GM23338 (cell line): ENCODE measurements at places on chromosomes 2 and 18. TPM values are rescaled to one million over a fixed set of nuclear protein-coding genes. Genes with fewer than 3 reads are reported as not detected.

ACVR2A gene
- 15.3 and 15.6 TPM in 2 replicates for total RNA-seq

POTEJ gene
- total RNA-seq = 0.63 TPM in 1 of 2 replicates, not detected in the other

CFAP210 gene
- total RNA-seq = 0.08 TPM in 1 of 2 replicates, not detected in the other

RELCH gene
- total RNA-seq = 48.7 and 56.4 TPM in 2 replicates

CPLX4 gene
- total RNA-seq = not detected in 2 replicates

CRYGD gene
- 3.0 and 3.4 TPM in 2 replicates for total RNA-seq

RNF138 gene
- total RNA-seq = 89.6 and 134 TPM in 2 replicates

MC2R gene
- total RNA-seq = not detected in 2 replicates

SLC9A4 gene
- not detected in 2 replicates for total RNA-seq

TUBB8B gene
- 1.0 and 3.6 TPM in 2 replicates for total RNA-seq

C2orf80 gene
- total RNA-seq = 3.1 TPM in 1 of 2 replicates, not detected in the other

E2F6 gene
- total RNA-seq = 20.7 and 30.2 TPM in 2 replicates

RBM43 gene
- 3.2 and 3.4 TPM in 2 replicates for total RNA-seq

ADAM23 gene
- total RNA-seq = 12.0 and 15.9 TPM in 2 replicates

MEIS1 gene
- total RNA-seq = 0.28 TPM in 1 of 2 replicates, not detected in the other

EVA1A gene
- total RNA-seq = 7.9 and 8.5 TPM in 2 replicates

ZNF521 gene
- total RNA-seq = 9.2 and 10.4 TPM in 2 replicates

ANKRD62 gene
- total RNA-seq = not detected in 2 replicates

MEP1B gene
- total RNA-seq = not detected in 2 replicates

PROM2 gene
- 2.2 TPM in 2 replicates for total RNA-seq

MAP3K19 gene
- total RNA-seq = not detected in 2 replicates

CD226 gene
- 0.04 TPM in 1 of 2 replicates, not detected in the other for total RNA-seq

UGT1A6 gene
- not detected in 2 replicates for total RNA-seq

SPR gene
- 15.2 and 18.4 TPM in 2 replicates for total RNA-seq

PIEZO2 gene
- total RNA-seq = 8.2 and 15.0 TPM in 2 replicates

M1AP gene
- total RNA-seq = 5.2 and 12.1 TPM in 2 replicates

HOXD13 gene
- total RNA-seq = 0.47 TPM in 1 of 2 replicates, not detected in the other

GPC1 gene
- 46.2 and 56.9 TPM in 2 replicates for total RNA-seq

TWIST2 gene
- 12.5 and 13.6 TPM in 2 replicates for total RNA-seq

NEU2 gene
- total RNA-seq = not detected in 2 replicates
